Stimulated activated CD8-positive, alpha-beta memory T cell treated with anti-CD3 and anti-CD28 coated beads, Interleukin-4, amount 100 ng/mL, for 4 hours (primary cell): ENCODE measurements at places on chromosomes 2 and 18.

DNA sequence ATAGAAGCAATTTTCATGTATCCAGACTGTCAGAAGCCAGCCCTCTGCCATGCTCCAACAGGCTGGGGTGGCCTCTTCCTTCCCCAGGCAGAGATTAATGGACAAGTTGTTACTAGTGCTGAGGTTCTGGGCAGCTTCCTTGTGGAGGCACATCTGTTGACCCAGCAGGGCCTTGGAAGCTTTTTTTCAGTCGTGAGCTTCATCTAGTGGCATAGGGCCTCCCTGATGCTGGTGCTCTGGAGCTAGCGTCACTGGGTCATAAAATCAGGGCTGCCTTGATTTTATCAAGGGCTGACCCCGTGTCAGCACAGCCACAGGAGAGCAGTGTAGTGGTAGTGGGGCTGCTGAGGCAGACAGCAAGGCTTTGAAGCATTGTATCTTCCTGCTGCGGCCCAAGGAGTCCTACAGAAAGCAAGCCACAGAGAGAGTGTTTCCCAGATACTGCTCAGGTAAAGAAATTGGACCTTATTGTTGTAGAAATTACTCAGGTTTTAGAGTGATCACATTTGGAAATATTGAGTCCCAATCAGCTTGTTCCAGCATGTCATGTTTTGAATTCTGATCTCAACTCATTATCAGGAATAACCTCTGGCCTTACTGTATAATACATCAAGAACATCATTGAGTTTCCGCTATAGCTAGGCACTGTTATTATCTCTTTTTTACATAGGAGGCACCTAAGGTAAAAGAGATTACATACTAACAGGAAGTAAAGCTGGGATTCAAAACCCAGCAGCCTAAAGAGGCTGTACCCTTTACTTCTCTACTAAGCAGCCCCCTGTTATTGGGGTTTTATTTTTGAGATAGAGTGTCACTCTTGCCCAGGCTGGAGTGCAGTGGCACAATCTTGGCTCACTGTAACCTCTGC lies 92.3 kb upstream of the ALPP start:
- no peak for DNase-seq

DNA sequence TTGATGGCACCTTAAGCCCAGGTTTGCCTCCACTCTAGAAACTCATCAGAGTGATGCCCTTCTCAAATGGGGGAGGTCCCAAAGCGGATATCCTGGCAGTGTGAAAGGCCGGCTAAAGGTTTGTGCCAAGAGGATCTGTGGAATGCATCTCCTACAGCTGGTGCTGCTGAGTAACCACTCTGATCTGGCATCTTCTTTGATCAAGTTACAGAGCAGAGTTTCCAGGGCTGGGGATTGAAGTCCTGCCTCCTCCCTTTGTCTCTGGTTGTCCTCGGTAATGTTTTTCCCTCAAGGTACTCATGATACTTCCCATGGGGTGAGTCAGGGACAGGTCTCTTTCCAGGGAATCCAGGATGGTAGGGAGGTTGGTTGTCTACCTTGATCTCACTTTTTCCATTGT lies 24.6 kb downstream of the PRKRA start:
- no peak for DNase-seq

- DNase-seq: no peak
Measured at GRCh38 chr2:46711156-46711555, 204.4 kb downstream of the MCFD2 start.

- no peak for DNase-seq
Measured at GRCh38 chr18:47418746-47419145, 167.3 kb upstream of the SKOR2 start.

DNA sequence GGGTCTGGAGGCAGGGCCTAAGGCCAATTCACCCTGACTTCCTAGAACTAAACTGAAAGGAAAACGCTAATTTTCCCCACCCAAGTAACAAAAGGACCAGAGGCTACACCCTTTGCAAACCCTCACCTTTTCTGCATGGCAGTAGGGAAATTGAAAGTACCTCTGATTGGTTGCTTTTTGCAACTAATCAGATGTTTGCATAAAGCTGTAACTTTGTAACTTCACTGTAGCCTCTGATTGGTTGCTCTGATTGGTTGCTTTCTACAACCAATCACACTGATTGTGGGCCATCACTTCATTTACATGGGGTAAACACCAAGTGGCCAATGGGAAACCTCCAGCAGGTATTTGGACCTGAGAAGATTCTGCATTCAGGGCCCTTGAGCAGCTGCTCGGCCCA lies 20.8 kb downstream of the EIPR1 start:
- no peak for DNase-seq

- no peak for DNase-seq
Measured at GRCh38 chr2:218024336-218024735, 21.5 kb upstream of the TNS1 start.

GRCh38 chr2:139721411-139721995 lies 941.3 kb upstream of the NXPH2 start:
- DNase-seq: no peak

DNA sequence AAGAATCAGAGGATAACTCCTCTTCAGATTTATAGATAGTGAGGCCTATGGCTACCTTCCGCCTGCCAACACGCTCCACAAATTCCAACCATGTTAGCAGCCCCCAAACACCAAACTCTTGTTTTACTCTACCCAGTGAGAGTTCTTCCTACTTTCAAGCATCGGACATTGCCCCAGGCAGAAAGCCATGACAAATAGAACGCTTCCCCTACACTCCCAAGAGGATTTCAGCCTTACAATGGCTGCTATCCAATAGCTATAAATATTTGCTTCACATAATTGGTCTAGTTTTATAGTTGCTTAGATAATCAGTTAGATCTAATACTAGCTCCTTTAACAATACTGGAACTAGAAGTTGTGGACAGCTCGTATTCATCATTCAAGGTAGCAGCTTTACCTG lies 503.4 kb upstream of the VRK2 start:
- no peak for DNase-seq

- DNase-seq: no peak
Measured at GRCh38 chr18:39840856-39841481, 2114.1 kb upstream of the PIK3C3 start.

DNA sequence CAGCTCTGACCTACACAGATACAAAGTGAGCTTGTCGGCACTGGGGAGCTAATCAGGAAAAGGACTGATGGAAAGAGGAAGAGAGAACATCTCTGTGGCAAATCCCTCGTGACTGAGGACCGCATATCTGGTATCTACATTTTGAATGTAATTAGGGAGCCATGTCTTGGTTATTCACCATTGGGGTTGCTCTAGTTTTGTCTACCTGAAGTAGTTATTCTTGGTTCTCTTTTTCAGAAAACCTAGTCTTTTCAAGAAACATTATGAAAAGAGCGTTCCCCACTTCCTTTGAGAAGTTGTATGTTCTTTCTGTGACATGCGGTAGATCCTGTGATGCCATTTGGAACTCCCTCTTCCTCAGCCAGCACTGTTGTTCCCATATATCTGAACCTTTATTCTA lies 104.4 kb downstream of the DOCK10 start:
- DNase-seq: no peak

GRCh38 chr18:54440292-54440691 lies 82.6 kb downstream of the C18orf54 start:
- DNase-seq: no peak

GRCh38 chr2:35163948-35164347 lies 1191.6 kb upstream of the CRIM1 start:
- no peak for DNase-seq

DNA sequence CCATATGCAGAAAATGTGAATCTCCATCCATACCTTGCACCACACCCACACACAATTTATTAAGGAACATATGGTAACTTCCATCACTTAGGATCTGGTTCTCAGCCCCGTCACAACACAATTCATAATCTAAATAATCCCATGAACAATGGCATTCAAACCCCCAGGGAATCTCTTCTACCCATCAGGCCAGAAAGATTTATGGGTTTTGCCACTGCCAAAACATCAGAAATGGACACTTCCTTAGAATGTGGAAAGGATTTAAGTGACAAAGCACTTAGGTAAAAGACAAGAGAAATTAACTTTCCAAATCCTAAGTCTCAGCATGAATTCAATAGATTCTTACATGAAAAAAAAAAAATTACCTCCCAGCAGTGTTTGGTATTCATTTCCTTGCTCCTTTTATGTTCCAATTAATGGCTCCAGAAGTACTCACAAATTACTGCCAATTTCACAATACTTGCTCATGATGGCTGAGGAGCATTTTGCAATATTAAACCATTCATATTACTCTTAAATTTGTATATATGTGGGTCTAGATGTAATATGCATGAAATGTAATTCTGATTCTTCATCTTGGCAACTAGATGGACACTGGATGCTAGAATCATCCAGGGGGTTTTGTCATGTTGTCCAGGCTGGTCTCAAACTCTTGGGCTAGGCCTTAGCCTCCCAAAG lies 56.5 kb upstream of the TMEM247 start:
- no peak for DNase-seq

- DNase-seq: no peak
Measured at GRCh38 chr2:146807568-146808168, 1037.2 kb upstream of the ACVR2A start.

- no peak for DNase-seq
Measured at GRCh38 chr2:55604027-55604565, 13.3 kb downstream of the PPP4R3B start.

- DNase-seq: no peak
Measured at GRCh38 chr2:149466635-149467034, 120.9 kb downstream of the MMADHC start.

DNA sequence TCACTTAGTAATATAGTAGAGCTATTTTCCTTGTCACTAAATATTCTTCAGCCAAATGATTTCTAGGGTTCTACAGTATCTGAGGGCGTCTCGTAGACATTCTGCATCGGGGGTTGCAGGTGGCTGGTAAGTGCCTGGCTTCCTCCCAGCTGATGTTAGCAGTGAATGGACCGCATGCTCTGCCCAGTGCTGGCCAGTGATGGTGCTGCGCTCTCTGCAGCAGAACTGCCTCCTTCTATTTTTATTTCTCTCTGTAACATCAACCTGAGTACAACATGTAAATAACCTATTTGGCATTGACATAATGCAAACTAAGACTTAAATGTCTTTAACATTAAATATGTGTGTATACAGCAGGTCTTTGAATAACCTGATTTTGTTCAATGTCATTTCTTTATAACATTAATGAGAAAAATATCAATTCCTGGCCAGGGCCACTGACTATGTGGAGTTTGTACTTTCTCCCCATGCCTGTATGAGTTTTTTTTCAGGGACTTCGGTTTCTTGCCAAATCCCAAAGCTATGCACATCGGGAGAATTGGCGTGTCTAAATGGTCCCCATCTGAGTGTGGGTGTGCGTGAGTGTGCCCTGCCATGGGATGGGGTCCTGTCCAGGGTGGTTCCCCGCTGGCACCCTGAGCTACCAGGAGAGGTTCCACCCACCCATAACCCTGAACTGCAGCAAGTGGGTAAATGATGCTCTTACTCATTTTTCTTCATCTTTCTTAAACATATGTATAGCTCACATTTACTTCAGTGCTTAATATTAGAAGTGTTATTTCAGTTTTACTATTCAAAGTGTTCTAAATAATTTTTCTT lies 278.2 kb upstream of the EPAS1 start:
- no peak for DNase-seq

- DNase-seq: no peak
Measured at GRCh38 chr2:1796232-1796930, 52.1 kb upstream of the PXDN start.

- DNase-seq: no peak
Measured at GRCh38 chr18:29225351-29225750, 1048.4 kb upstream of the CDH2 start.

DNA sequence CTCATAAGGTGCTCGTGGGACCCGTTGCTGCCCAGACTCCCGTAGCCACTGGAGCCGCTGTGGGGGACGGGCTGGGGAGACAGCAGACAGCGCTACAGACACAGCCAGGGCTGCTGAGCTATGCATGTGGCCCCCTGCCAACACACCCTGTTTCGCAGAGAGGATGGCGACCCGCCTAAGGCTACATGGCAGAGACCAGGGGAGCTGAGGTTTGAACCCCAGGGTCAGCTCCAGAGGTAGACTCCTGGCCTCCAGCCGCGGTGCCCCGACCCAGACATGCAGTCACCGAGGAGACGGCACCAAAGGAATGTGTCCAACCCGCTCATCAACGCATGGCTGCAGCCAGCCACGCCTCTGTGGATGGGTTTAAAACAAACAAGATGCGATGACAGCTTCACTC lies 21.0 kb upstream of the HES6 start:
- DNase-seq: no peak

DNA sequence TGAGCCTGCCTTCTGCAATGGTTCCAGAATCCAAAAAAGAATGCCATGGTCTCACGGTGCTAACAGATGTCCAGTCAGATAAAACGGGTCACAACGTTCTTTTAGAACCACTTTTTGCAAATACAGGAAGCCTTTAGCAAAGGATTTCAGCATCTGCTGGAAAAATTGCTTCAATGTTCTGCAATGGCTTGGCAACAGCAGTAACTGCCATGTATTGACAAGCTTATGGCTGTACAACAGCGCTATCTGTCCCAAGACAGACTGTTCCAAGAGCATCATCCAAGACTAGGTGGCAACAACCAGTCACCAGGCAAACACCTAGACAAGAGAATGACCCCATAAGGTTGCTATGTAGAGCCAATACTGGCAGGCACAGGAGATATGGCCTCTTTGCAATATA lies 37.6 kb upstream of the RIOK3 start:
- no peak for DNase-seq

DNA sequence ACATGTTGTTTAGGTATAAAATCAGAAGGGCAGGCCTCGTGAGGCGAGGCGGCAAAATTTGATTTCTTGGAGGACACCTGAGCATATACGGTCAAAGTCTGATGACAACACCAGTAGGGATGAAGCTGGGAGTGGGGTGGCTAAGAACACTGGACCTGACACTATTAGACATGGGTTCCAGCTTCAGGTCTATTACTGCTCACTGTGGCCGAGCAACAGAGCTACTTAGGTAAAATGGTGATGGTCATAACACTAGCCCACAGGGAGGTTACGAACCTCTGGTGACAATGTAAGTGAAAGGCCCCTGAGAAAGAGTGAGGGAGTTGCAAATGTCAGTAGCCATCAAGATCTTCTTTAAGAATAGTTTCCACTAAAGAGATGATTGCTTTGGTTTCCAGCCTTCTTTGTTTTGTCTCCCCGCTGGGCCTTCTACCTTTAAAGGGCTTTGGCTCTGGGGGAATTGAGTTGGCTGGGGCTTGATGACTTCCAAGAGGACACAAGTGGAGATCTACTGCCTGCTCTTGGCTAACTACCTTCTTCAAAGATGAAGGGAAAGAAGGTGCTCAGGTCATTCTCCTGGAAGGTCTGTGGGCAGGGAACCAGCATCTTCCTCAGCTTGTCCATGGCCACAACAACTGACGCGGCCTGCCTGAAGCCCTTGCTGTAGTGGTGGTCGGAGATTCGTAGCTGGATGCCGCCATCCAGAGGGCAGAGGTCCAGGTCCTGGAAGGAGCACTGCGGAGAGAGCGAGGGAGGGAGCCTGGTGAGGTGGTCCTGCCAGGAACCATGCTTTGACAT lies 3.5 kb downstream of the IL1B start:
- no peak for DNase-seq

DNA sequence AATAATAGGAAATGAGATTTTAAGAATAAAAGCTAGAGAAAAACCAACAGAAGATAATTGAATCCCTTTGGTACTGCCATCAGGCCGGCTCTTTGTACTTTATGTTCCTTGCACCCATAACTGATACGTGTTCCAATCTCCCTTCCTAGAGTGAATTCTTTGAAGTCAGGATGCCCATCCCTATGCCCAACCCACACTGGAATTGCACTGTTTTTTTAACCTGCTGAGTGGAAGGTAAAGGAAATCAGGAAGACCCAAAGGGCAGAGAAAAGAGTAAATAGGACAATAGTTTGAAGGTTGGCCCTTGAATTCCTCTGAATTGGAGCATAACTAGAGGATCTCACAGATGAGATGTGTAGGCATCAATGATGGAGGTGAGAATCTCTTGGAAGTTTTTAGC lies 4.4 kb upstream of the ATG16L1 start:
- DNase-seq: no peak

GRCh38 chr2:128435576-128436478 lies 117.2 kb upstream of the HS6ST1 start:
- no peak for DNase-seq
